ENCODE measurements at places on chromosomes 3 and 15.

GRCh38 chr3:38148311-38148882 is 9.9 kb downstream of the MYD88 start:
- no peak for DNase-seq

DNA sequence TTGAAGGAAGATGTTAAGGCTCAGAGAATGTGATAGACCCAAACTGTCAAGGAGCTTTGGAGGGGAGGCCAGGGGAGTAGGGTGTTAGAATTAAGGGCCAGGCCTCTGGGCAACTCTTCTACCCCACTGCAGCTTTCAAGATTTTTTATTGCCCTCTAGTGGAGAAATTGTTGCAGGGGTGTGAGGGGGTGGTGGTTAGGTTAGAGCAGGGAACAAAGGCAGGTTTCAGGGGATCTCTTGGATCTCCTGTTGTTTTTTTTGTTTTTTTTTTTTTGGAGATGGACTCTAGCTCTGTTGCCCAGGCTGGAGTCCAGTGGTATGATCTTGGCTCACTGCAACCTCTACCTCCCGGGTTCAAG is 1.4 kb upstream of the SEC13 start:
- DNase-seq = peak; percentile 41

GRCh38 chr15:91855684-91856489 is 2.4 kb downstream of the SLCO3A1 start:
- DNase-seq = no peak

GRCh38 chr3:171132873-171133272 is 106.4 kb upstream of the SLC2A2 start:
- no peak for DNase-seq

- DNase-seq = peak; percentile 99
Observed at GRCh38 chr3:36969540-36970432, 23.1 kb downstream of the EPM2AIP1 start.

GRCh38 chr3:104555728-104556127 is 811.0 kb upstream of the ALCAM start:
- DNase-seq = no peak

- DNase-seq = peak; percentile 16
Observed at GRCh38 chr3:119508172-119508845, 10.0 kb downstream of the TIMMDC1 start.

DNA sequence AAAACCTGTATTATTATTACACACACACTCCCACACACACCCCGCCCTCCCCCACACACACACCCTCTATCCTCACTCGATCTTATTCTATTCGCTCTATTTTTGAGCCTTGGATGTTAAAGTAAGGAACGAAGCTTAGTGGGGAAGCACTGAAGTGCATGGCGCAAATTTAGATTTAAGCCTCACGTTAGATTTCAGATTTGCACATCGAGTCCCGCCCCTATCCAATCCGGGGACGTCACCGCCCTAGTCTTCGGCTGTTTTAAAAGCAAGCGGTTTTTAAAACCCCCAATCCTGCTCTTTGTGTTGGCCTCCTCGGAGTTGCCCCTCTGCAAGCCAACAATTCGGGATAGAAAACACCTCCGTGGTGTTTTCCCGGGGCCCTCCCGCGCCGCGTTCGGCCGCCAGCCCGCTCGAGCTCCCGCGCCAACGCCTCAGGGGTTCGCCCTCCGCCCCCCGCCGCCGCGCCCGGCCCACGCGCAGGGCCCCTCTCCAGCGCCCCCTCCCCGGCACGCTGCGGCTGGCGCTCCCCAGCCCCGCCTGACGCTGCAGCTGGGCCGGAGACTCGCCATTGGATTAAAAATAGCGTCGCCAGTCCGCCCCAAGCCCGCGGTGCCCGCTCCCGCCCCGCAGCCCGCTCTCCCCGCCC is at the start of gene USP13:
Gene USP13 (plus strand): TSS at position 594 of the 649 bp plus-strand sequence. CDS start 186 bp downstream, outside the sequence.
- DNase-seq = no peak

DNA sequence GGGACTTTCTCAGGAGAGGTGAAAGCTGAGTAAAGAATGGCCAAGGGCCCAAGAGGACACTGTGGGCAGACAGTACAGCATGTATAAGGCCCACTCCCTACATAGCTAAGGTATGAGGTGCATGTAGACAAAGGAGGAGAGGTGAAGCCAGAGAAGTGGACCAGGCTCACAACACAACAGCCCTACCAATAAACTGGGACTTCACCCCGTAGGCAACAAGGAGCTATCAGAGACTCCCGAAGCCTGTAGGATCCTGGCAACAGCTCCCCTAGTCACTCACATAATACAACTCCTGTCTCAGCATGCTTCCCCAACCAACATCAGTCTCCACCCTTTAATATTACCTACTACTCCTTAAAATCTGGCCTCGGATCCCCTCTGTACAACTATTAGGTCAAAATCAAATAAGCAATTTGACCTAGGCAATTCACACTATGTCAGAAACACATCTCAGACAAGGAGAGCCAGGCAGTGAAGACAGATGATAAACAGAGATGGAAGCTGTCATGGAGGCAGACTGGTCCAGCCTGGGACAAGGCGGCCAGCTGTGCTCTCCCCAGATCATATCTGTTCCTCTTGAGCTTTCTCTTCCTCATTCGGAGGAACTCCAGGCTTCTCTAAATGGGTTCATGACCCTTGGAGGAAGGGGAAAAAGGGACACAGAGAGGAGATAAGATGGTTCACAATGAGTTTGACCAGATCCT is 1.4 kb downstream of the XXYLT1 start:
- DNase-seq = no peak

GRCh38 chr3:33194303-33194702 is 24.3 kb downstream of the SUSD5 start:
- no peak for DNase-seq

DNA sequence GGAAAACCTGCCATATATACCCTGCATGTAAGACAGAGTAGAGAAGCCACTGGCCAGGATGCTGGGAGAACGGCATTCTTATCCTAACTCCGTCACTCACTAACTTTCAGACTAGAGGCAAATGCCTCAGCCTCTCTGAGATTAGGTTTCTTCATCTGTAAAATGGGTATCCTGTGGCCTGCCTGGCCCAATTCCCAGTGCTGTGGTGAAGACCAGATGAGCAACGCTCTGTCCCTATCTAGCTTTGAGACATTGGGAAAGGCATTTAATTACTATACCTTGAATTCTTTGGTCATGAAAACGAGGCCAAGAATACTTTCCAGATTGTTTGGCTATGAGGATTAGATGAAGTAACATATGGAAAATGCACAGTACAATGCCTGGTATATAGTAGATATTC is 35.9 kb downstream of the CEMIP start:
- no peak for DNase-seq

DNA sequence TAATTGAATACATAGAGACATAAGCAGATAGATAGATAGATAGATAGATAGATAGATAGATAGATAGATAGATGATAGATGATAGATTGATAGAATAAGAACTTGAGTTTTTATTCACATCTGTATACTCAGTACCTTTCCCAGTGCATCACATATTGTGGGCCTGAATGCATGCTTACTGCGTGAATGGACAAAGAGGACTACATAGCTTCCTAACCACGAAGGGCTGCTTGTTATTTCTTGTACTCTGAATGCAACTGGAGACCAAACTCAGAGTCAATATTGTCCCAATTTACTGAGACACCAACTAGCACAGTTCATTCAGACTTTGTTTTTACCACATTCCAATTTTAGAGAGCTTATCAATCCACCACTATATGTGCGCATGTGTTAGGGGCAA is 422.9 kb upstream of the GRM7 start:
- DNase-seq = no peak

GRCh38 chr15:77296773-77297337 is 123.0 kb downstream of the PEAK1 start:
- no peak for DNase-seq

DNA sequence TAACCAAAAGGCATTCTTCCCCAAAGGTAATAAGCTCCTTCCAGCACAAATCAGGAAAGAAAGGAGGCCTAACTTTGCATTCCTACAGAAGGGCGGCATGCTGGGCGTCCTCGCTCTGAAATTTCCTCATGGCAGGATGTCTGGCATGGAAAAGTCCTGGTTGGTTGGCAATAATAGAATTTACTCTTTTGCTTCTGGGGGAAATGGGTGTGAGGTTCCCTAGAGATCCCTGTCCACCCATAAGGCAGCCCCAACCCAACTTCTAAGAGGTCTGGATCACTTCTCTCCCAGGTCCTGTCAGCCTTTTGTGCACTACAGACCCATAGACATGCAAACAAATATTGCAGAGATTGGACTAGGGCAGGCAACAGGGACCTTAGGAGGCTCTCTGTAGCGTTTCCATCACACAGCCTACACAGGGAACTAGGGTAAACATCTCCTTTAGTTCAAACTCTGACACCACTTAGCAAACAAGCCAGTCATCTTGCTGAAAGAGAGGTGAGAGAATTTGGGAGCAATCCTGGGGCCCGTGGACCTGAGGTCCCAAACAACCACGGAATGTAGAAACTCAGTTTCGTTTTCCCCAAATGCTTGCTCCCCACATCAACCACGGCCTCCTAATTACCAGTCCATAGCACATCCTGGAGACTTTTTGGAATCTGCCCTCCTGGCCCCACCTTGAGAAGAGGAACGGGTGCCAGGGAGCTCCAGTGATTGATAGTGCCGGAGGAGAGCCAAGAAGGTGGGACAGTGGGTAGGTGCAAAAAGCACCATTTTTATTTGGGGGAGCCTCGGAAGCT is 2.1 kb downstream of the ZIC4 start:
- DNase-seq = no peak

DNA sequence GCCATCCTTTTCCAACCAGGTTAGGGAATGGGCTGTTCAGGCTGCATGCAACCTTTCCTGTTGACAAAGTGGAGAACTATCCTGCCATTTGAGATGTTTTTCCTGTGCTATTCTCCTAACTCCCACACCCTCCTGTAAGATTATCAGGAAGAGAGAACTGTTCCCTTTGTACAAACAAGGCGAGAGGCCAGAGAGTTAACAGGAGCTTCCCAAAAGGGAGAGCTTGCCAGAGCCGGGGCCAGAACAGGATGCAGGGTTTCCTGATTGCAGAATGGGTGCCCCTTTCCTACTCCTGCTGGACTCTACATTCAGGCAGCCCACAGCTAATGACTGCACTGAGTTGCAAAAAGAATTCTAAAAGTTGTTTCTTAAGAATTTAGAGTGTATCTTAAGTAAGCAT is 17.1 kb downstream of the PML start:
- DNase-seq = no peak

DNA sequence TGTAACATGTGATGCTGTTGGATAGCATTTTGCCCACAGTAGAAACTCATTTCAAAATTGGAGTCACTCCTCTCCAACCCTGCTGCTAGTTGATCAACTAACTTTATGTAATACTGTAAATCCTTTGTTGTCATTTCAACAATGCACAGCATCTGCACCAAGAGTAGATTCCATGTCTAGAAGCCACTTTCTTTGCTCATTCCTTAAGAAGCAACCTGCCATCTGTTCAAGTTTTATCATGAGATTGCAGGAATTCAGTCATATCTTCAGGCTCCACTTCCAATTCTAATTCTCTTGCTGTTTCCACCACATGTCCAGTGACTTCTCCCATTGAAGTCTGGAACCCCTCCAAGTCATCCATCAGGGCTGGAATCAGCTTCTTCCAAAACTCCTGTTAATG is 42.9 kb downstream of the AKAP13 start:
- DNase-seq = no peak

DNA sequence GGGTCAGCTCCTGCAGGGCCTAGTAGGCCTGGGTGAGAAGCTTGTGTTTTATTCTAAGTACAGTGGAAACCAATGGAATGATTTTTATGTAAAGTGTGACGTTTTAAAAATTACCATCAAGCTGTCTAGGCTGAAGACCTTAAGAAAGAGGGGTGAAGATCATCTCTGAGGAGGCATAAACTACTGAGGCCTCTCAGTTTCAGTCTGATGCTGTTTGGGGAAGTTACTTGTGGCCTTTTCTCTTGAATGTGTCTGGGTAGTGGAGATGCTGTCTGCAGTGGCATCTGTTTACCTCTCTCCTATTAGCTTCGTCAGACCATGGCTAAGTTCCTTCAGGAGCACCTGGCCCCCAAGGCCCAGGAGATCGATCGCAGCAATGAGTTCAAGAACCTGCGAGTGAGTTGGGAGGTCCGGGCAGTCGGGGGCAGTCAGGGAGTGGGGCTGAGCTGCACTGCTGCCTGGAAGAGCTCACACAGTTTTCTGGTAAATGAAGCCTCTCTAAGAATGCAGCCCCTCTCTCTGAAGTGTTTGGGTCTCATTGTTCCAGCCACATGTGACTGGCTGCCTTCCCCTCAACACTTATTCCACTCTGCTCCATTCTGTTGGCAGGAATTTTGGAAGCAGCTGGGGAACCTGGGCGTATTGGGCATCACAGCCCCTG is 1.9 kb downstream of the IVD start:
- DNase-seq = no peak

DNA sequence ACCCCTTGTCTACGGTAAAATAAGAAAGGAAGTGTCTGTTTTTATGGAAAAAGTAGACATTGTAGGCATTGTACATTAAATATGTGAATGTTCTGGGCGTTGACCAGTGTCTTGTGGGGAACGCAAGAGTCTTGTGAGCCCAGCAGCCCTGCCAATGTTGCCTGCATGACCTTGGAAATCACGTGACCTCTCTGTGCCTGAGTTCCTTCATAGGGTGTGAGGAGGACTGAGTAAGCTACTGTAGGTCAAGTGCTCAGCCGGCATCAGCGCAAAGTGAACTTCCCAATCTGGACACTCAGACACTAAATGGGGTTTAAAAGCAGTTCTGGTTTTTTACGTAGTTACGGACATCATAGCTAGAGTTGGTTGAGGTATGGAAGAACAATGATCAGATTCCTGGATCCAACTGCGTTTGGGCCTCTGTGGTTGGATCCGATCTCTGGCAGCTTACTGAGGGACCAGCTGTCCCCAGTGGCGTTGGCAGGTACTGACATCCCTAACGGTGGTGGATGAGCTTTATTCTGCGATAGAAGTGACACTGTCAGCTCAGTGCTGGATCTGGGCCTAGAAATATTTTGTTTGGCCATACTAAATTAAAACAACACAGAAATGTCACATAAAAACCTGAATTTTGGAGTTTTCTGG is 63.8 kb downstream of the SPSB4 start:
- no peak for DNase-seq

- DNase-seq = no peak
Observed at GRCh38 chr3:160169139-160169976, 55.9 kb upstream of the C3orf80 start.

GRCh38 chr3:15512166-15512565 is 9.3 kb downstream of the COLQ start:
- no peak for DNase-seq

- no peak for DNase-seq
Observed at GRCh38 chr15:92510163-92510882, 116.6 kb downstream of the ST8SIA2 start.

DNA sequence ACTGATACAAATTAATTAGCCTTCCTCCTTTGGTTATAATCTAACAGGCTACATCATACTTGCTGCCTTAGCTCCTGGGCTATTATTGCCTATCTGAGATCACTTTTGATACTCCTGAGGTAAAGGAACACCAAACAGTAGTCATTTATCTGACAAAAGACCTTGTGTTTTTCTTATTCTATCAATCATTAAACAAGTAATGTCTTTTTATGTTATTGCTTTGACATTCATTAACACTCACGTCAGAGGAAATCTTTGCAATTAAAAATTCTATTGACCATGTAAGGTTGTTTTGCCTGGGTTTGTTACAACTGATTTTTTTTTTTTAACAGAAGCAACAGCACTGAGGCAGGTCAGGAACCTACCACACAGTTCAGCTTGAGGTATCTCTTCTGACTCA is 366.3 kb downstream of the MECOM start:
- no peak for DNase-seq
